Central memory CD8-positive, alpha-beta T cell (primary cell): ENCODE measurements at places on chromosomes 2 and 18.

GRCh38 chr18:8967573-8967972 lies 134.9 kb upstream of the NDUFV2 start:
- DNase-seq = no peak

GRCh38 chr2:96264656-96265348 lies 995 bp downstream of the TMEM127 start:
- DNase-seq = no peak

- no peak for DNase-seq
Measured at GRCh38 chr18:48607056-48607984, 68.5 kb downstream of the CTIF start.

- DNase-seq = no peak
Measured at GRCh38 chr18:27141876-27142275, 43.2 kb downstream of the CHST9 start.

- no peak for DNase-seq
Measured at GRCh38 chr2:144701259-144701658, 181.3 kb upstream of the ZEB2 start.

DNA sequence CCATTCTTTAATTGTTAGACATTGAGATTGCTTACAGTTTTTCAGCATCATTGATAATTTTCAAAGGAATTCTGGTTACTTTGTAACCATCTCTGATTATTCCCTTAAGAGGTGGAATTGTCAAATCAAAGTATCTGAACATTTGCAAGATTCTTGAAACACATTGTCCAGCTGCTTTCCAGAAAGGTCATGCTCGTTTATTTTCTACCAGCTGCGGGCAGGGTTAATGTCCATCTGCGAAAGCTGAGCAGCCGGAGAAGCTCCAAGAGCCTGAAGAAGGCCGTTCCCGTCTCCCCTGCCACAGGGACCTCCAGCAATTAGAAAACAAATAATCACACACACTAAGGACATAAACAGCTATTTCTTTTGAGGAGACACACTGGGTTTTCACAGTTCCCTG lies 76.1 kb upstream of the TXNDC2 start:
- DNase-seq = no peak

GRCh38 chr2:98847853-98848252 lies 88.2 kb downstream of the CRACDL start:
- DNase-seq = no peak

- no peak for DNase-seq
Measured at GRCh38 chr2:56587456-56587855, 403.7 kb downstream of the CCDC85A start.

DNA sequence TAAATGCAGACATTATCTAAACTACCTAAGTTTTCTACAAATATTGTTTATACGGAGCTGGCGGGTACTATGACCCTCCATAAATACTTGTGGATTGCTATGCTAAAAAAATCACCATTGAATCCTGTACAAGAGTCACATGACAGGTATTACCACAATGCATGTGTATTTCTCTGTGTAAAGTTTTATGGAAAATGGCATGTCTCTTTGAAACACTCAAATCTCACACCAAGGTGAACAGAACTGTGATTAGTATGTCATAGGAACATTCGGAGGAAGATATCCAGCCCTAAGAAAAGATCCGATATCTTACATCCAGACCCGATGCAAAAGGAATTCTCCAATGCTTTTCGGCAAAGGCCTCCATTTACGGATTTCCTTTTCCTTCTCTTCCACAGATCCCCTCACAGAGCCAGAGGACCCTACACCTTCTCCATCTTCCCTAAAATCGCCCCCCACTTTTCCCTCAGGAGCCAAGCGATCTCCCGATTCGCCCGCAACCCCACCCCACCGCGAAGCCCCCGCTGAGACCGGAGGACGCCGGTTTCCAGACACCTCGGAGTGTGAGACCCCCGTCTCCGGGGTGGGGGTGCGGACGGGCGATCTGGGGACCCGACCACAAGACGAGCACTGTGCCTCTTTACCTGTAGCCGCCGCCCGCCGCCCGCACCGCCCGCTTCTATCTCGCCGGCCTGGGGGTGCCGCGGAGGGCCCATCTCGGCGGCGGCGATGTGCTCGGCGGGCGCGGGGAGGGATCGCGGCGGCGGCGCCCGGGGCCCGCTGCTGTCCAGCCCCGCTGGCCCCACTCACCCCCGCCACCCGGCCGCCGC lies 1.2 kb downstream of the SAP130 start:
- DNase-seq = no peak

DNA sequence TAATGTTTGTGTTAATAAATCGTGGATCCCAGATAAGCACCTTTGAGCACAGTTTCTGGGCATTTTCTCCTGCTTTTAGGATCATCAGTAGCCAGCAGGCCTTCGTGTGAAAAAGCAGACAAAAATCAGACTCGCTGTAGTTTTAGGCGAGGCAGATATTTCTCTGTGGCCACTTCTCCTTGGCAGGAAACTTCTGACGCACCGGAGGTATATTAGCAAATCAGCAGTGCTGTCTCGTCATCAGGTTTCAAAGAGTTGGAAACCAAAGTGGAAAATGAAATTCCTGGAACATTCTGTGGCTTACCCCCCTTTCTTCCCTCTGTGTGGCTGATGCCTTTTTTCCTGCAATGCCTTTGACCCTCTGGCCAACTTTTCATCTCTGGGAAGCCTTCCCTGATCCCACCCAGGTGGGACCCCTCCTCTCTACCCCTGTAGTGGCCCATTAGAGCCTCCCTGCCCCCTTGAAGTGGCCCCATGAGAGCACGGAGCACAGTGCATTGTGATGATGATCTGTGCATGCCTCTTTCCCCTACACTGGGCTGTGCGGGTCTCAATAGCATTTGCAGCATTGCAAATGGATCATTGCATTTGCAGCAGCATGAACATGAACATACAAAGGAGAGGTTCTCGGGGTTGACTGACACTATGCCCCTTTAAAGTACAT lies 93.3 kb downstream of the RNF144A start:
- DNase-seq = no peak

DNA sequence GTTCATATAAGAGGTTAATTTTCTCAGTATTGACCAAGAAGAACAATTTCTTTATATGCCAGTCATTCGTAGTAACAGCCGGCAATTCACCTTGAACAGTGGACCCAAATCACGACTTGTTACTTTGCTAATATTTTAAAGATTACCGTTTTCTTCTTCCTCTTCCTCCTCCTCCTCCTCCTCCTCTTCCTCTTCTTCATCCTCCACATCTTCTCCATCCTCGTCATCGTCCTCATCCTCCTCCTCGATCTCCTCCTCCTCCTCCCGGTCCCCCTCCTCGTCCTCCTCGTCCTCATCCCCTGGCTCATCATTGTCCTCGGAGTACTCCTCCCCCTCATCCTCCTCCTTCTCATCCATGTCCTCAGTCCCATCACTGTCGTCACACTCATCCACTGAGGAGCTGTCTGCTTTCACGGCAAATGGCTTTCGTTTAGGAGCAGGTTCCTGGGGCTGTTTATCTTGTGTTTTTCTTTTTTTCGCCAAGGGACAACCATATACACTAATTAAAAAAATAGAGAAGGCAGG lies 198.6 kb upstream of the PXDN start:
- DNase-seq = no peak

- no peak for DNase-seq
Measured at GRCh38 chr2:219621935-219622334, 5.5 kb upstream of the SLC4A3 start.

DNA sequence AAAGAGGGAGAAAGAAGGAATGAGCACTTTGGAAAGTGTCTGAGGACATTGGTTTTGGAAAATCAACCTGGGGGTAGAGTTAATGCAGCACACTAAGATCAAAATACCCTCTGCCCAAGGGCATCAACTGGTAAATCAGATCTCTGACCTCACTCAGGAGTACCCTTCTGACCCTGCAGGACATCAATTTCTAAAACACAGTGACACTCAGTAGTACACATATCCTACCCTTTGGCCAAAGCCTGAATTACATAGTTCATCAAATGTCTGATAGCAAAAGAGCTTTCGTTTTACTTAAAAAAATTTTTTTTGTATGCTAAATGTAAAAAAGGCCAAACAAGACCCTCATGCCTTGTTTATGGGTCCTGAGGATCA lies 118.4 kb upstream of the CTNNA2 start:
- DNase-seq = no peak

- DNase-seq = no peak
Measured at GRCh38 chr2:64463781-64464180, 9.8 kb downstream of the LGALSL start.

DNA sequence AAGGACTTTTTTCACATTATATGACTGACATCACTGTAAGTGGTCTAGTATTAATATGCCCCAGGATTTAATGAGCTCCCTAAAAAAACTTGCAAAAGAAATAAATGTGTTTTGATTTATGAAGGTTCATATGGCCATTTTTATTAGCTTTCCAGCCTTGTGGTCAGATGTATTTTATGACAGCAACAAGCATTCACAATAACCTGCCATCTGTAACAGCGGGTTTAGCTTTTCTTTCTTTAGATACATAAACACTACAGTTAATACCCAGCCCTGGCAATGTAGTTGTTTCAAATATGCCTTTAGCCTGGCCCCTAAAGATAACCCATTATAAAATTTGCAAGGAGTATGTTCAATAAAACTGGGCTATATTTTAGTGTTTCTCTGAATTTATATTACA lies 1063.8 kb downstream of the SOCS6 start:
- DNase-seq = no peak

- DNase-seq = no peak
Measured at GRCh38 chr18:33937270-33937816, 287.4 kb downstream of the NOL4 start.

DNA sequence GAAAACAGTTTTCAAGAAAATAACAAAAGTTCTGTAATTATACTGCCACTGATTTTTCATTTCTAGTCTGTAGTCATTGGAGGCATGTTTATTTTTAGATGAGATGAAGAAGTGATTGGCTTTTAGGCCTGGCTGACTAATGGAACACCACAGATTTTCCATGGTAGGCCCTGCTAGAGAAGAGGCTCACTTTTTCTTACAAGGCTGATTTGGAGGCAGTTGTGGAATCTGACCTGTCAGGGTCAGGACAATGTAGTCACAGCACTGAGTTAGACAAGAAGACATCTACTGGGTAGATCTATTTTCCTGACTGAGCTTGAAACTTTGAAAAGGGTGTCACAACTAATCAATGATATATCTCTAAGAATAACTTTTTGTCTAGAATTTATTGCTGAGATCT lies 43.9 kb downstream of the KDM3A start:
- DNase-seq = no peak

- no peak for DNase-seq
Measured at GRCh38 chr2:172782506-172783164, 47.0 kb downstream of the RAPGEF4 start.

DNA sequence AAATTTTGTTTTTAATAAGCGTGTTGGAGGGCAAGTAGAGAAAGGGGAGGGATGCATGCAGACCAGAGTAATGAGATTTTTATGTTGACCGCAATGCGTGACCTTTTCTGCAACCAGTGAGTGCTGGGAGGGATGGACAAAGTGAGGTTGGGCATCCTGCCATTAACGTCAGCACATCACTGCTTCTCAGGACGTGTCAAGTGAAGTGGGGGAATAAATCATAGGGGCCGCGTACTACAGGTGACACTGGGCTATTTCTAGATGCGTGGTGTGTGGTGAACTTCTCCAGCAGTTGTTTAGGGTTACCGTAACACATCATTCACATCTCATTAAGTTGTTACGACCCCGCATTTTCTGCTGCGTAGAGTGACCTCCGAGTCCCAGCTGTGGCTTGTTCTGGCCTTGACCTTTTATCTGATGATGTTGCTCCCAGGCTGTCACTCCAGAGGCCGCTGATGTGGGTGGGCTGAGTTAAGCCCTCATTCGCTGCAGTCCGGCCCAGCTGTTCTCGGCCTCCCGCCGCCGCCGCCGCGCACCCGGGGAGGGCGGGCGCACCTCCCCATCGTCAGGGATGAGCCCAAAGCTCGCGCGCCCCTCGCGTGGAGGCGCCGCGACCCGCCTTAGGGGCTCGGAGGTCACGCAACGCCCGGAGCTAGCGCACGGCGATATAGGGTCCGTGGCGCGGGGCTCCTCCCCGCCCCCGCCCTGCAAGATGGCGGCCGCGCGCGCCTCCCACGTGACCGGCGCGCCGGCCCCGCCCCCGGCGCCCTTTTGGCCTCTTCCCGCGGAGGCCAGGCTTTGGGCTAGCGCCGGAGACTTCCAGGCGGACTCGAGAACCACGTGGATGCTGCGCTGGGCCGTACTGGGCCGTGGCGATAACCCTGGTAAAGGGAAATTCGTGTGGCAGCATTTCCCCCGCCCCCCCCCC lies 3.5 kb downstream of the ZCCHC2 start:
- peak; percentile 22 for DNase-seq

DNA sequence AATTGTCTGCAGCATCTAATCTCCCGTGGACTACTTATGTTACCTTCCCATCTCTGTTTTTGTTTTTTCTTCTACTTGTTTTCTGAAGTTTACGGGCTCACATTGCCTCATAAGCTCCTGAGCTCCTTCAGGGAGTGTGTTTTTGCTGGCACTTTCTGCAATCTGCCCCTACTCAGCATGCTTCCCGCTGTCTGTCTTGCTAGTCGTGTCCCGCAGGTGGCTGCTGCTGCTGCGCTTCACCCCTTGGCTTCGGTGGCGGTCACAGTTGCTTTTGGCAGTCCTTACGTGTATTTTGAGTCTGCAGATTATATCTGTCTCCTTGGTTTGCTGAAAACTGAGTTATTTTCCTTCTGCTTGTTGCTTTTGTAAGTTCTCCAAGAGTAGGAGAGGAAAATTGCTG lies 37.3 kb downstream of the FER1L5 start:
- no peak for DNase-seq

DNA sequence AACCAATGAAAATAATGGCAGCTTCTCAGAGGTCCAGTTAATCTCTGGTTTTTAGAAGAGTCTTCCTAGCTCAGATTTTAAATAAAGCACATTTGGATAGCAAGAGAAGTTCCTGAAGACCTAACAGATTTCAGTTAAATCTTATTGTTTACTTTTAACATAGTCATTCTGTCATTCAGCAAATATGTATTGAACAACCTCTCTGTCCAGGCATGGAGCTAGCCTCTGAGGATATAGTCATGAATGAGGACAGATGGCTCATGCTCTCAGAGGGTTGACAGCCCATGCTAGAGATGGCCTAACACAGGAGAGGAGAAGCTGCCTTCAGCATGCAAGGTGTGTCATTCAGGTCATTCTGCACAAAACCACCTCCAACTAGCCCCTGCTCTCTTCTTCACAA lies 6.2 kb downstream of the CCBE1 start:
- no peak for DNase-seq

DNA sequence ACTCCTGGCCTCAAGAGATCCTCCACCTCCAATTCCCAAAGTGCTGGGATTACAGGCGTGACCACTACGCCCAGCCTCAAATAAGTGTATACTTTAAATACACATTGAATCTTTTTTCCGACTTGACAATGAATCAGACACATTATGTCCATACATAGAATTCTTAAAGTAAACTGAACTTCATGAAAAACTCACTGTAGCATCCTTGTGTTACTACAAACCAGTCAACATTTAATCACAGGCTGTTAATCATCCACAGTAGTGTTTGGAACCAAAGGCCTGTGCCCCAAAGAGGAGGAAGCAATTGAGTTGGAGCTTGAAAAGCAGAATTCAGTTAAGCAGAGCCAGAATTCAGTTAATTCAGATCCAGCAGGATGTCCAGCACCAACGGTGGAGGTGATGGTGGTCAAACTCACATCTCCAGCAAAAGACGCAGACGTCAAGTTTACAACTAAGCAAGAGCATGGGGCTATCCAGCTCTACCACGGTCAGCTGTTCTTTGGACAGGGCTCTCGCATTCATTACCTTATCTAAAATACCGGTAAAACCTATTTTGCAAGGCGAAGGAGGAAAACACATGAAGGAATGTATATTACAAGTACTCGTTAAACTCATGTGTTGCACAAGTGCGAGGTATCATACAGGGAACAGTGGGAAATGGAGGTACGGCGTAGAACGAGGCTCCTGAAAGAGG lies 1.2 kb downstream of the SLC39A6 start:
- DNase-seq = no peak

GRCh38 chr2:138446043-138446442 lies 55.5 kb upstream of the SPOPL start:
- no peak for DNase-seq
